Glomerular endothelial cell (primary cell): ENCODE measurements at places on chromosomes 13 and 19. TPM values are rescaled to one million over a fixed set of nuclear protein-coding genes. Genes with fewer than 3 reads are reported as not detected.

DNA sequence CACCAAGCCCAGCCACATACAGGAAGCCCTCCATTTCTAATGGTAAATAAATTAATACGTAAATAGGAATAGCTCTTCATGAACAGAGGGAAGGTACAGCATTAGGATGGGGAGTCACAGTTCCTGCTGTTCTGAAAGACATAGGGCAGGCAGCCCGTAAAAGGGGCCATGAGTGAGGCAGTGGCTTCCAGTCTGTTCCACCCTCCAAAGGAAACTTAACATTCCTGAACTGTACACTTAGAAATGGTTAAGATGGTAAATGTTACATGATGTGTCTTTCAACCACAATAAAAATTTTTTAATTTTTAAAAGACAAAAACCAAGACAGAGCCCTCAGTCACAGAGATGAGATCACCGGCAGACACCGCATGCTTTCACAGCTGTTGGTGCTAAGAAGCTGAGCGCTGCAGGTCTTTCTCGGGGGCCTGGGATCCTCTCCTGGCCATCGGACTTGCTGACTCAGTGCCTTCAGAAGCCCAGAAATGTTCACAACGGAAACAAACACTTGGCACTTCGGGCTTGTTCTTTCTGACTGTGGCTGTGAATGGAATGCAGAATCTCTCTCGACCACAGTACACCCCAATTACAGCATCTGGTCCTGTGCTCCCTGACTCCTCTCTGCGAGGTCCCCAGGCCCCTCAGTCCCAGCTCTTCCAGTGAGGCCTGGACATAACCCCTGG is 36.4 kb downstream of the EPS15L1 start:
- no peak for DNase-seq

DNA sequence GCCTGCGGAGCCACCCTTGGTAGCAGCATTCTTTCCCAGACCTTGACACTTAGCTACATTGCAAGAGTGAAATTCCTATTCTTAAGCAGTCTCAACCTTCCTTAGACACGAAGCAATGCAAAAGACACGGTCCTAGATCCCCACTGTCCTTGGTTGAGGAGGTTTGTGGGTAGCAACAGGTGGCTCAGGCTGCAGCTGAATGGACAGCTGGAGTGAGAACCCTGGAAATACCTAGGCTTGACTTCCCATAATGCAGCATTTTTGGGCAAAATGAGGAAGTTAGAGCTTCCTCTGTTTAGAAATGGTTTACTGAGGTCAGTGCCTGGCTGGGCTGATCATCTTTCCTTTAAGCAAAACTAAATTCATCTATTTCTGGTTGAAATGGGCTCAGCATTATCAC is 296.6 kb downstream of the RFC3 start:
- DNase-seq = no peak

DNA sequence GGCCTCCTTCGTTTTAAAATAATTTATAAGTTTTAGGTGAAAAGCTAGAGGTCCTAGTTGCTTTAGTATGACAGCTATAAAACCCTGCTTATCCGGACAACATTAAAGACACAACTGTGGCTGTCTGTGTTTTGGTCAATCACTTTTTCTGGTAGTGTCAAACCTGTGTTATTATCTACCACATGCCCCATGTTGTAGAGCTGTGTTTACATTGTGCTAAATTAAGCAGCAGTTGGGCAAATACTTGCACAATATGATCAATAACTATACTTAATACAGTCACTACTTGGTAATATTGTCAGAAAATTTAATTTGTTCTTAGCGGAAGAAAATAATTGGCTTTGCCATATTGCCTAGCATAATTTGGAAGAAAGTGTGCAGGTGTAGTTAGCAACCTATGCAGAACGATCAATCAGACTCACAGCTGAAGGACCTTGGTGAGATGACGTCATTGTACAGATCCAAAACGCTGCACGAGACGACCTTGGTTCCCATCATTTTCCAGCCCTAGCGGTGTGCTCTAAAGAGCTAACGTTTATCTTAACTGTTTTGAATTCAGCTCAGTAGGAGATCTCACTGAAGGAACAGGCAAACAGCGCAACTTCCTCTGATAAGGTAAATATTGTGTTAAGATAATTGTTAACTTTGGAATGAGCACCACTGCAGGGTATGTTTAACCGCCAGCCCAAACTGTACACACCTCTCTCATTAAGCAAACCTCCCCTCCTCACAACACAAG is 476.6 kb downstream of the IRS2 start:
- DNase-seq = no peak

DNA sequence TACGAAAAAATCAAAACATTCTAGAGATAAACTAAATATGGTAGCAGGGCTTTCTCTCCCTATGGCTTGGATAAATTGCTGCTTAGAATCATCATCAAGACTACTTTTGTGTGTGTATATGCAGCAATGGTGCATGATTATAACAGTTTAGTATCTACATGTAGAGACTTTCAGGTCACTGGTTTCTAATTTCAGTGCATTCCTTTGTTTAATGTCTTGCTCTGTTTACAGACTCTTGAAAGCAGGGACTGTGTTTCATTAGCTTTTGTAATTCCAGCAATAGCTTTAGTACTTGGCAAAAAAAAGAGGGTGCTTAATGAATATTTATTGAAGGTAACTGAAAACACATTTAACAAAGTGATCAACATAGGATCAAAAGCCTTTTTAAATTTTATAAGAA is 420.7 kb downstream of the PCDH9 start:
- DNase-seq = no peak

DNA sequence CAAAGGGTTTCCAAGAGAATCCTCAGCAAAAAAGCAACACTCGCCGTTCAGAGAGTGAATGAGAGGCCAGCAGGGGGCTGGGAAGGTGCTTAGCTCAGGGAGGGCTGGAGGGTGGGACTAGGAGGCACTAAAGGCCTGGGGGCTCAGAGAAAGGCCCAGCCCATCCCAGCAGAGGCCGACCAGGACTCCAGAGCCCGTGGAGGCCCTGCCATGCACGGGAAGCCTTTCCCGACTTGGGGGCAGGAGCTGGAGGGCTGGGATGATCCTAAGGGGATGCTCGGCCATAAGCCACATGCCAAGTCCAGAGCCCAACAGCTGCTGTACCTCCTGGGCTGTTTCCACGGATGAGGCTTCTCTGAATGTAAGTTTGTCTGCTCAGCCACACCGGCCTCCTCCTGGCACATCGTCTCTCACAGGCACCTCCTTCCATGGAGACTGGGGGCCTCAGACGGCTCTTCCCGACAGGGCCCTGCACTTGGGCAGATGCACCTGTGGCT is 19.5 kb downstream of the RASA3 start:
- DNase-seq = no peak

DNA sequence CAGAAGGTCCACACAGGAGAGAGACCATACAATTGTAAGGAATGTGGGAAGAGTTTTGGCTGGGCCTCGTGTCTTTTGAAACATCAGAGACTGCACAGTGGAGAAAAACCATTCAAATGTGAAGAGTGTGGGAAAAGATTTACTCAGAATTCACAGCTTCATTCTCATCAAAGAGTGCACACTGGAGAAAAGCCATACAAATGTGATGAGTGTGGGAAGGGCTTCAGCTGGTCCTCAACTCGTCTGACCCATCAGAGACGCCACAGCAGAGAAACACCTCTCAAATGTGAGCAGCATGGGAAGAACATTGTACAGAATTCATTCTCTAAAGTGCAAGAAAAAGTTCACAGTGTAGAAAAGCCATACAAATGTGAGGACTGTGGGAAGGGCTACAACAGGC is 5.4 kb upstream of the ZNF225 start:
- no peak for DNase-seq

- no peak for DNase-seq
These were observed 987.9 kb downstream of the OLFM4 start for GRCh38 chr13:54016542-54016941.

- DNase-seq = no peak
These were observed 148.5 kb downstream of the GPC5 start for GRCh38 chr13:91546900-91547299.

DNA sequence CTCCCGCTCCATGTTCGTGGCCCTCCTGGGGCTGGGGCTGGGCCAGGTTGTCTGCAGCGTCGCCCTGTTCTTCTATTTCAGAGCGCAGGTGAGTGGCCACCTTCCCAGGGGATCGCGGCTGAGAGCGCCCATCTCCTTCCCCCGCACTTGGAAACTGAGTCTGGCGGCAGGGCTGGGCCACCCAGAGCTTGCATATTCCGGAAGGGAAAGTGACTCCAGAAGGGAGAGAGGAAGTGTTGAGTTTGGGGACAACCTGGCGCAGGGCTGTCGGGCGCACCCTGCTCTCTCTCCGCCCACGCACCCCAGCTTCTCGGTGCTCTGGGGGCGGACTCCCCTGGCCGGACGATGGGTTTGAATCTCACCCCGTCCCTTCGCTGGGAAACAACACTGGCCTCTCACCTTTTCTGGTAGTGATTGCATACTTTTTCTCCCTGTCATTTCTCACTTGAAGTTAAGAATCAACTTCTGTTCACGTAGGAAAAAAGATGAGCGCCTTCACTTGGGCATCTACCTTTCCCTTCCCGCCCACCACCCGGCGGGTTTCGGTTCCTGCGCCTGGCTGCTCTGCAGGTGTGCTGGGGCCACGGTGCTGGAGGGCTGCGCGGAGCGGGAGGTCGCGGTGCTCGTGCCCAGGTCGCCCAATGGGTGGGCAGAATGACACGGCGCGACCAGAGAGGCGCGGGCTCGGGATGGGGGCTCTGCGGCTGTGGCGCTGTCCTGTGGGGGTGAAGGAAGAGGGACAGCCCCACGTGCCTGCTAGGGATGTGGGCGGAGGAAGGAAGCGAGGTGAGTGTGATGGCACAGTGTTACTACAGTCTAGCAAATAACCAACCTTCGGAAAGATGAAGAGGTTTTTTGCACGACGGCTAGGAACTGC is 721 bp downstream of the TNFSF11 start:
- no peak for DNase-seq

DNA sequence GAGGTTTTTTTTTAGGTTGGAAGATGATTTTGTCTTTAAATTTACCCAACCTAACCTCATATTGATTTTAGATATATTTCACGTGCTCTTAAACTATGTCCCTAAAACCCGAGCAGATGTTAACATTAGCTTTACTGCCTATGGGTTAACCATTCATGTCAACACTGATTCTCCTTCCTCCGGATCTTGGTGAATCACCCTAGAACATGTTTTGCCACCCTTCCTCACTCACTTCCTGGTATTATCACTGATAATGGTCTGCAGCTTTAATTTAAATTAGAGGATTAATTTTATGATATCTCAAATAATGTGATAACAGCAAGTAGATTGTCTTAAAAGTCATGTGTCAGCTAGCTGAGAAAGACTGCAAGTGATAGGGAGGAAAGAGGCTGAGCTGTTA is 31.9 kb downstream of the HTR2A start:
- no peak for DNase-seq

DNA sequence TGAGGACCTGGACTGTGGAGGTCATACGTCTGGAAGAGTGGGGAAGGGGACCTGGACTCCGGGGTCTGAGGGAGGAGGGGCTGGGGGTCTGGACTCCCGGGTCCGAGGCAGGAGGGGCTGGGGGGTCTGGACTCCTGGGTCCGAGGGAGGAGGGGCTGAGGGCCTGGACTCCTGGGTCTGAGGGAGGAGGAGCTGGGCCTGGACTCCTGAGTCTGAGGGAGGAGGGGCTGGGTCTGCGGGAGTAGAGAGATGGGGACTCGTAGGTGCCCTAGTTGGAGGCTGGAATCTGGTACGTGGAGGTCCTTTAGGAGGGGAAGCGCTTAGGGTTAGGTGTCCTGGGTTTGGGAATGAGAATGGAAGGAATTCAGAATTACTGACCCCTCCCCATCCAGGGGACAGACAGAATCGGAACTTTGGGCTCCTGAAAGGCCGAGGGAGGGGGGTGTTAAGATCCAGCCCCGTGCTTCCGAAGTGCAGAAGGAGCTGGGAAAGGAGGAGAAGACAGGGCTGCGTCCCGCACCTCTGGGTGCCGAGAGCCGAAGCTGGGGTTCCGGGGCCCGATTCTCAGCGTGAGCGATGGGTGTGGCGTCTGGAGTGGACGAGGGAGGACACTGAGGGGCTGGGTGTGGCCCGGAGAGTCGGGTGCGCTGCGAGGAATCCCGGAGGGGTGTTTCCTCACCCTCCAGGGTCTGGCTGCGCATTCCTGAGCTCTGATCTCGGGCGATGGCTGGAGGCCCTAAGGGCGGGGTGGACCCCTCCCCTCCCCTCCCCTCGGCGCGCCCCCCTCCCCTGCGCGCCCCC is 608 bp downstream of the MYADM start:
- no peak for DNase-seq

DNA sequence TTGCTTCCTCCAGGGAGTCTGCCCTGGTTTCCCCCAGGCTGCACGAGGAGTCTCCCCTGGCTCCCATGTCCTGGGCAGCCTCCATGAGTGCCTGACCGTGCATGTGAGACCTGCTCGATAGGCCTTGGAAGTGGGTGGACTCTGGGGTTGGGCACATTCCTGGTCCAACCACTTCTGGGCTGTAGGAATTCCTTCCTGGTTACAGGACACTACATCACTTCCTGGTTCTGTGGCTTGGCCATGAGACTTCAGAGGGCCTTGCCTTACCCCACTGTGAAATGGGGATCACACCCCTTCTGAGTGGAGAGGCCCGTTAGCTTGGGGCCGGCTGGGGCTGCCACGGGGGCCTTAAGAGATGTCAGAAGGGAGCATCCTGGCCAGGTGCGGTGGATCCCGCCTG is 4.0 kb upstream of the ZNF628 start:
- no peak for DNase-seq

- DNase-seq = peak; percentile 56
These were observed 27.7 kb downstream of the ZNF844 start for GRCh38 chr19:12092065-12092867.

GRCh38 chr13:47036294-47037008 is 139.6 kb upstream of the HTR2A start:
- DNase-seq = no peak

GRCh38 chr13:45119469-45119990 is 780 bp upstream of the GTF2F2 start:
- DNase-seq = no peak

DNA sequence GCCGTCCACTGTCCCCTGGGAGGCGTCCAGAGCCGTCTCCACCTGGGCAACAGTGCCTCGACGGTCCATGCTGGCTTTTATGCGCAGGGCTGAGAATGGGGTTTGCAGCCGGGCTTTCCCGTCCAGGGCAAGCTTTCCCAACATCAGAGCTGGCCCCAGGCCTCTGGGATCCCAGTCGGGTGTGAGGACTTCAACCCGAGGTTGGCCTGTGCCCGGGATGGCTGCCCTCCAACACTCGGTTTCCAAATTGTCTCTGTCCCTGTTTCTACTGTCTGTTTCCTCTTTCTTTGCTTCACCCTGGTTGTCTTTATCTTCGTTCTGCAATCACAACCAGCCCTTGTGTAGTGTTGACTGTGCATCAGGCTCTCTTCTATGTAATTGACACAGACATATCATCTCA is at the start of gene IFNL4:
Gene IFNL4 (minus strand): TSS at position 51 of the 400 bp plus-strand sequence.
- no peak for DNase-seq

The WDR87 gene
- not detected in 2 replicates for total RNA-seq

The C19orf73 gene
- total RNA-seq = 1.9 and 3.3 TPM in 2 replicates

The PLIN5 gene
- total RNA-seq = 0.41 TPM in 1 of 2 replicates, not detected in the other

The ZNF415 gene
- 1.6 and 5.5 TPM in 2 replicates for total RNA-seq

The COX6B2 gene
- not detected in 2 replicates for total RNA-seq

The GNG8 gene
- total RNA-seq = not detected in 2 replicates

The MCF2L gene
- total RNA-seq = 2.4 and 23.4 TPM in 2 replicates

The PTPRS gene
- 39.6 and 60.9 TPM in 2 replicates for total RNA-seq

The ZMYM5 gene
- 5.5 and 11.7 TPM in 2 replicates for total RNA-seq

The ZNF333 gene
- 7.3 and 22.3 TPM in 2 replicates for total RNA-seq

The SMAD9 gene
- 1.4 and 2.3 TPM in 2 replicates for total RNA-seq

The SPTBN4 gene
- total RNA-seq = 1.4 TPM in 1 of 2 replicates, not detected in the other
